Endothelial cell (in vitro differentiated cells): ENCODE measurements at places on chromosomes 6 and 20.

DNA sequence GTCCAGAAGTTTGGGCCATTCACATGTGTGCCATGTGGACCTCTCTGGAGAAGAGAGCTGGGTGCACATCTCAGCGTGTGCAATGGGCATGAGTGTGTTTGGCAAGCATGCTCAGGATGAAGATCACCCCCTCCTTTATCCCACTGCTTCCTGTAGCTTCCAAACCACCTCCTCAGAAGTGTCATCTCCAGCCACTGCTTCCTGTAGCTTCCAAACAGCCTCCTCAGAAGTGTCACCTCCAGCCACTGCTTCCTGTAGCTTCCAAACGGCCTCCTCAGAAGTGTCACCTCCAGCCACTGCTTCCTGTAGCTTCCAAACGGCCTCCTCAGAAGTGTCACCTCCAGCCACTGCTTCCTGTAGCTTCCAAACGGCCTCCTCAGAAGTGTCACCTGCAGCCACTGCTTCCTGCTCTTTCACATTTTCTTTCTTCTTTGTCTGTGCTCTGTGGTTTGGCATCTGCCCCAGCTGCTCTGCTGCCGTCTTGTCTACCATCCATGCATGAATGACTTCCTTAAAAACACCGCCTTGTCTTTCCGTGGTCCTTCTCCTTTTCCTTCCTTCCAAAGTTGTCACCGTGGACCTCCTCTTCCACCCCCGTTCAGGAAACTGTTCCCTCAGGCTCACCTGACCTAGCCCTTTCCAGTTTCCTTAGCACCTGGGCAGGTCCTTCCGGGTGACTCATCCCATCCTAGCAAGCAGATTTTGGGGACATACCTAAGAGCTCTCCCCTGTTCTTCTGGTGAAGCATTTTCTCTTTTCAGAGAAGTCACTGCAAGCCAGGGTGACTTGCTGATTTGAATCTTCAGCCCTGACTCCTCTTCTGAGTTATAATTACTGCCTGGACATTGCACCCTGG, 43.5 kb upstream of the TIAM2 start:
- no peak for DNase-seq

GRCh38 chr20:17783671-17784070, 83.9 kb downstream of the BANF2 start:
- no peak for DNase-seq

DNA sequence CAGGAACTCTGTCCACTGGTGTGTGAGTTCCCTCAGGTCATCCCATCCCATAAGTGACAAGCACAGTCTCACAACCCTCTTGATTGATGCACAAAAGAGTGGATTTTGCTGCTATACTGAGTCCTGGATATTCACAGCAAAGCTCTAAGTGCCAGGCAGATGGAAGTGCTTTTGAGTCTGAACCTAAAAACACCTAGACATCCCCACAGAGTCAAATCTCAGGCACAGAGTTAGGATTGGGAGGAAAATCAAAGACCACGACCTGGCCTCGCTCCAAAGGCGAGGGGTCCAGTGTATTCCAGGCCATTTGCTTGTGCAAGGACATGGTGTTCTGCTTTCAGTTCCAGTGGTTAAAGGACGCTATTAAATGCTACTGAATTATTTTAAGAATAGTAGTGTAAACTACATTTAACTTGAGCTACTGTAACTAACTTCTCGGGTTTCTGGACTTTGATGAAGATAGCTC, 56.8 kb downstream of the RREB1 start:
- DNase-seq, result no peak

DNA sequence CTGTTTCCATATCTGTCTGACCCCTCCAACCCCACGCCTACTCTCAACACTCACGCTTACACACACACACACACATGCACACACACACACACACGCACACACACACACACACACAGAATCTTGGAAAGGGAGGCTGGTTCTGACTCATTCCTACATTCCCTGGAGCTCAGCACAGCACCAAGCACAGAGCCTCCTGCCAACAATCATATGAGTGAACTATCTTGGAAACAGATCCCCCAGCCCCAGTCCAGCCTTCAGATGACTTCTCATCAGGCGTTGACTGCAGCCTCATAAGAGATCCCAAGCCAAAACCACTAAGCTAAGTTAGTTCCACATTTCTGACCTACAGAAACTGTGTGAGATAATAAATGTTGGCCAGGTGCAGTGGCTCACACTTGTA, 14.1 kb upstream of the HCK start:
- no peak for DNase-seq

- DNase-seq, result no peak
These were observed 3.9 kb downstream of the PEDS1 start for GRCh38 chr20:50149481-50150254.

DNA sequence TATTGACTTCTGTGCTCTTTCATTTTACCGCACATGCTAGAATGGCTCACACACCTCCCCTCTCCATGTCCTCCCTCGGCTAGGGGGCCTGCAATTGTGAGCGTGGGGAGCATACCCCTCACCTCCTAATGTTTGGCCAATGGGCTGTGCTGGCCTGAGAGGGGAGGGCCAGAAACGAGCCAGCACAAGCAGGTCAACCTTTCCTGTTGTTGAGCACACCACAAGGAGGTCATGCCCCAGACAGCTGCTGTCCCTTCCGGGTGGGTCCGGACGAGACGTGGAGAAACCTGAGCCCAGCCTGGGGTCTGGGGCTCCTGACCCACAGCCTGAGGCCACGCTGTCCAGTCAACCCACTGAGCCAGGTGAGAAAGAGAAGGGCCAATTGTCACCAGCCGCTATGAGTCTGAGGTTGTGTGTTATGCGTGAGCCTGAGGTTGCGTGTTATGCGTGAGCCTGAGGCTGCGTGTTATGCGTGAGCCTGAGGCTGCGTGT, 77.4 kb downstream of the TTLL2 start:
- peak; percentile 2 for DNase-seq

GRCh38 chr6:163260911-163261310, 153.6 kb upstream of the QKI start:
- DNase-seq, result no peak

DNA sequence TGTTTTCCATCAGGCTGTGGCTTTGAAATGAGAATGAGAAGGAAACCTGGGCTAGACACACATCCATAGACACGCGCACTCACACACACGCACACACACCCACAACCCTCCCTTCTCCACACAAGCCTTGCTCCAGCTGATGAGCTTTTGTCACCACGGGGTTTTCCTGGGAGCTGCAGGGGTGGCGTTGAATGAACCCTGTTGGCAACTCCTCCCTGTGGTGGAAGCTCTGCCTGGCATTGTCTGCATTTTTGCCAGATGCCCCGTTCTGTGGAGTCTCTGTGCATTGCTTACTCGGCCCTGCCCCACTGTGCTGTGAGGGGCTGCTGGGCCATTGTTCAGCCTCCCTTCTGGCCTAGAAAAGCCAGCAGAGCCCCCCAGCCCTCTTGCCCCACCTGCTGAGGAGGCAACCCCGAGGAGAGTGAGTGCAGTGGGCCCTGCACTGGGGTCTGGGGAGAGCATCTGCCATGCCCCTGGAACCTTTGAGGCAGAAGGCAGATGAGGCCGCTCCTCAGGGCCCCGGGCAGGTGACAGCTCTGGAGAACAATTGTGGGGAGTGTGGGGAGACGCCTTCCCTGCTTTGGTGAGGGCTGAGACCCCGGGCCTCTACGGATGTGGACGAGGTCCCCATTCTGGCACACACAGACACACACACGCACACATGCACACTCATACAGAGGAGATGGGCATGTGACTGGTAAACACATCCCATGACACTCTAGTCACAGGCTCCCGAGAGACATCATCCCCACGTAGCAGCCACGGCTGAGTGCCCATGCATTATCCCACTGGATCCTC, 9.9 kb downstream of the ADIG start:
- DNase-seq, result no peak

DNA sequence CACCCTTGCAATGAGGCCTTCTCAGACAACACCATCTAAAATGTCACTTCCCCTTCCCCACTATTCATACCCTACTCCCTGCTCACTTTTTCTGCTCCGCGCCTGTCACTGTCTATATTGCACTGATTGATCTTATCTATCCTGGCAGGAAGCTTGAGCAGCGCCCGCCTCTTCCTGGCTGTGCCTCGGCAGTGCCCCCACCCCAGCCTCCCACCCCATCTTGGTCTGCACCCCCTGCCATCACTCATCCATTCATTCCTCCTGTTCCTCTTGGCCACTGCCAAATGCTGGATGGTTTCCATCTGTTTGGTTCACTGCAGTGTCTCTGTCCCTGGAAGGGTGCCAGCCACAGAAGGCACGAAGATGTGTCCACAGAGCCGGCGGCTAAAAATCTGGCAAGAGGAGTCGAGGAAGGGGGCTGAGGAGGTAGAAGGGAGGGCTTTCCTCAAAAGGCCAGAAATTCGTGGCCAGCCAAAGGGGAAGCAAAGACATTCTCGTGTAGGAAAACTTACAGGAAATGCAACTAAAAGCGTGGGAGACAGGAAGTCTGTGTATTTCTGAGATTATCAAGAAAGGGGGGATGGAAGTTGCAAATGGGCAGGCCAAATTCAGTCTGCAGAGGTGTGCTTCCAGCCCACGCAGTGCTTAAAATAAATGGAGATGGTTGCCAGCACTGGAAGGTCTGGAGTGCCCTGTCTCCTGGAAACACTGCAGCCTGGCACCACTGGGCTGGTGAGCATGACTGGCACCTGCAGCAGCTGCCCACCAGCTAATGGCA, 27.6 kb downstream of the SYNJ2 start:
- no peak for DNase-seq

DNA sequence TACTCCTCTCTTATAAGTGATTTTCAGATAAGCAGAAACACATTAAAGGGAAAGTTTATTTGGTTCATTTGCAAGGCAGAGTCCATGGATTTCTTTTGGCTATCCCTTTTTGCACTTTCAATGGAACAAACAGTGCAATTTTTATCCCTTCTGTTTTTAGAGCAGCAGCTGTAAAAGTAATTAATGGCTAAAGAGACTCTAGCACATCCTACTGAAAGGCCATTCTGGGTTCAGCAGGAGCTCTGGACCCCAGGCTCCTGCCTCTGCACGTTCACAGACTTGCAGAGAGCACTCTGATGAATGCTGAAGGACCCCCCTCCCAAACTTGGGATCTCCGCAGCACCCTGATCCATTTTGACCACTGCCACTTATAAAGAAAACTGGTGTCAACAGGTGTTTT, 40.3 kb upstream of the PDE7B start:
- DNase-seq, result no peak
